AG09309 (cell line): ENCODE measurements at places on chromosomes 12 and 14.

GRCh38 chr14:81125536-81125935, 95.2 kb downstream of the GTF2A1 start:
- no peak for DNase-seq

- DNase-seq = no peak
These were observed 48.2 kb upstream of the PNMA1 start for GRCh38 chr14:73762375-73762822.

- DNase-seq = no peak
These were observed 33.2 kb downstream of the TSPAN19 start for GRCh38 chr12:85002778-85003296.

- DNase-seq = no peak
These were observed 174.6 kb downstream of the ESRRB start for GRCh38 chr14:76550534-76550933.

DNA sequence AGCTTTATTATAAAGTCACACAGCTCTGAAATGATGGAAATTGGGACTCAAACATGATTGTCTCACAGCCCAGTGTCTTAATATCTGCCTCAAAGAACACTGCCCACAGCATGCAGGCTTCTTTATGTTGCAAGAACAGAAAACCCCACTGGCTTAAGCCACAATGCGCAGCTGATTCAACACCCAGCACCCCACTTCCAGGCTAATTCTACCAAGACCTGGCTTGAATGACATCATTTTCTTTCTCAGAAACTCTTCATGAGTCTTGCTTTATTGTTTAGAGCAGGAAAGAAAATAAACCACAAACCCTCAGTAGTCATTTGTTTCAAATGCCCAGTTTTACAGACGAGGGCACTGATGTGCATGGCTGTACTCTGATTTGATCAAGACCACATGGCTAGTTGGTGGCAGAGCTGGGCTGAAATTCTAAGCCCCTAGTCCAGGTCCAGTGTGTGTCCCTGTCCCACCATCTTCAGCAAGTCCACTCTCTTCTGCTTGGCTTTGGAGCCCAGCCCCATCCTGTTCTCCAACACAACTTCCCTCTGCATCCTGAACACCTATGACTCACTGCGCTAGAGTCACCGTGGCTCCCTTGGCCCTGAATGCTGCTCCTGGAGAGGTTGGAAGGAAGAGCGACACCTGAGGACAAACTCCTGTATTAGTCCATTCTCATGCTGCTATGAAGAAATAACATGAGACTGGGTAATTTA, 50.3 kb upstream of the SRSF5 start:
- DNase-seq = peak; percentile 93

- DNase-seq = no peak
These were observed 880 bp upstream of the FLRT2 start for GRCh38 chr14:85528897-85529631.

DNA sequence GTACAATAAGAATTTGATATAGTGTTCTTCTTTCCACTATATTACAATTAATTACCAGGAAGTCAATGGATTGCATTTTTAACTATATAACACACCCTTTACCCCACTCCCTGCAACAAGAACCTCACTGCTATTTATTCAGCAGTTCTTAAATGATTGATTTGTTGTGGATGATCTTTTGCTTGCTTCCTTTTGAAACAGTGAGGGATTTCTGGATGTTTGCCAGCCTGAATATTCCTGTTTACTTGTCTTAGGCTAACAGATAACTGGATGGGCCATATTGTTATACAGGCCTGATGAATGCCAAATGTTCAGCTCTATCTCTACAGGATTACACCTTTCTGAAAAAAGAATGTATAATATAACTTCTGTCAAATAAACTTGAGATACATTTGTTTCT, 497.6 kb downstream of the APAF1 start:
- DNase-seq = no peak

GRCh38 chr14:79332504-79333197, 878.7 kb downstream of the DIO2 start:
- no peak for DNase-seq

DNA sequence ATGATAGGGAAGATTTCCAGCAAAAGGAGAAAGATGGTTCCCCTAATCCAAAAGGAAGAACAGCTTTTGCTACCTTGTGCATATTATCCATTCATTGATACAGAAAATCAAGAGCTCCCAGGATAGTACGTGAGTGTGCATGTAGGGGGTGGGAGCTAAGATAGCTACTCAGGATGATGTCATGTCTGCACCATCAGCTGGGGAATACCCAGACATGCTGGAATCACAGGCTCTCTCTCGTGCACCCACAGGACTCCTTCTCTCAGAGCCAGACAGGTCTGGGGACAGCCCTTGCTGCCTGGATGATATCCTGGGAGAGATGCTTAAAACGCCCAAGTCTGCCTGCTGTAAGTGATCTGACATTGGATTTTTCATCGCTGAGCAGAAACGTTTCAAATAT, 38.9 kb downstream of the FOXN3 start:
- no peak for DNase-seq

DNA sequence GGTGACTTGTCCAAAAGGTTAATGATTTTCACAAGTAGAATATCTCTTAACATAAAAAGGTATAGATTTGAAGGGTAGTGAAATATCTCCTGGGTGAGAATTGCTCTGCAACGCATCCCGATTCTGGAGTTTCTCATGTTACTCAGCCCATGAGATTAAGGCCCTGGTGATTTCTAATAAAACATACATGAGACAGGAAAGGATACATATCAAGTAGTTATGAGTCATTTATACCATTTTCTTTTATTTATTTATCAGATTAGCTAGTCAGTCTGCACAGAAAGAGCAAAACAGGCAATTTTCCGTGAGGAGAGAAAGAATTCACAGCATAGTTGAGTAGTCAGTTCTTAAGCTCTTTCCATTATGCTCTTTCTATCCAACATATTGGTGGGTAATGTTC, 535.6 kb upstream of the ATP2B1 start:
- no peak for DNase-seq

- no peak for DNase-seq
These were observed 17.0 kb downstream of the C12orf75 start for GRCh38 chr12:105347499-105347898.

DNA sequence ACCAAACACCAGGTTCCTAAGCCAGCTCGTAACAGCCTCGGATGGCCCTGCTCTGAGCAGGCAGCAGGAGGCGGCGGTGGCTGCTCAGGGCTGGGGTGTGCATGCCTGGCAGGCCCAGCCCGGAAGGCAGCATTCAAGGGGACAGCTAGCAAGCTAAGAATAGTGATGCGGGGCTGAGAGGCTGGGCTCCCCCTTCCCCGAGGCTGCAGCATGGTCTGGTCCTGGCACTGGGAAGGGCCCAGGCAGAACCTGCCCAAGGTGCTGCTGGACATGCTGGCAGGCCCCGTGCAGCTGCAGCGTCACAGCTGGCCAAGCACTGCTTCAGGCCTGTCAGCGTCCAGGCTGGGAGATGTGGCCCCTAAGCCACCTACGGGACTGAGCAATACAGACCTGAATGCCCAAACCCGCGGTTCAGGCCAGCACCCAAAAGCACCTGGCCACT, 26.4 kb upstream of the NUDT14 start:
- no peak for DNase-seq

DNA sequence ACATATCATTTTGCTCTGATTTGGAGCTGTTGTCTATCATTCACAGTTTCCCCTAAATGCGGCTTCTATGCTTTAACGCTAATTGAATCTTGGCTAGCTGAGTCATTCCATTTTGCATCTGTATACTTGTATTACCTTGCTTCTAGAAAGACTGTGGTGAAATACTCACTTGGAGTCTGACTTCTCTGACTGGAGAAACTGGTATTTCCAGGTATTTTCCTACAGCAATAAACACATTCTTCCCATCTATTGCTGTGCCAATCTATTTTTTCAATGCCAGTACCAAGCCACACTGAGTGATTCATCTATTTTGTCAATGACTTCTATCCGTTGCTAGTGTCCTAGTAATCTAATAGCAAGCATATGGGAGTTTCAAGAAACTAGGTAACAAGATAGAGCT, 76.0 kb upstream of the ST8SIA1 start:
- DNase-seq = no peak

DNA sequence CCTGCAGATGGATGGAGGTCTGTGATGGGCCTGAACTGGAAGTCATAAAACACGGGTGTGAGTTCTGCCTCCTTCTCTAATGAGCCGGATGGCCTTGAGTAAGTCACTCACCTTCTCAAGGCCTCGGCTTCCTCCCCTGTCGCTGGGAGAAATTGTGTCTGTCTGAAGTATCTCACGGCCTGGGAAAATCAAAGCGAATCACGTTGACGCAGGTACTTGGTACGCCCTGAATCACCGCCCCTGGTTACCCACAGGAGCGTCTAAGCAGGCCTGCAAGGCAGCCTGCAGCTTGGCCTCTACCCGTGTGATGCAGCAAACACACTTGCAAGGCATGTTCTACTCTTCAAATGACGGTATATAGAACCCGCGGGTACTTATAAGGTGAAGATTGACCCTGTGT, 28.1 kb upstream of the CD9 start:
- no peak for DNase-seq

DNA sequence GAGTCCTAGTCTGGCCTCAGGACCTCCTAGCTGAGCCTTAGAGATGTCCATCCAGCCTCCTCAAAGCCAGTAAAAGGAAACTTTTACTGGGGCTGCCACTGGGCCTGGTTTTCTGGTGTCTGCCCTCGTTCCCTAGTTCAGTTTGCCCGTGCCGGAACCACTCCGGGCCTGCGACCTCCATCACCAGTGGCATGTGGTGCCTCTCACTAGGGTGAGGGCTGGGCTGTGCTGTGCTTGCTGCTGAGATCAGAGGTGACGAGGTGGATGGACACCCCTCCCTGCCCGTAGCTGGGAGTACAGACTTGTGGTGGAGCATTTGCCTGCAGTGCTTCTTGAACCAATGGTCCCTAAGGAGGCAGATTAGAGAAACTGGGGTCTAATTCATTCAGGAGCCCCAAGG, 75.7 kb downstream of the B4GALNT3 start:
- no peak for DNase-seq

GRCh38 chr14:101058571-101058970, 155.0 kb upstream of the RTL1 start:
- DNase-seq = no peak

DNA sequence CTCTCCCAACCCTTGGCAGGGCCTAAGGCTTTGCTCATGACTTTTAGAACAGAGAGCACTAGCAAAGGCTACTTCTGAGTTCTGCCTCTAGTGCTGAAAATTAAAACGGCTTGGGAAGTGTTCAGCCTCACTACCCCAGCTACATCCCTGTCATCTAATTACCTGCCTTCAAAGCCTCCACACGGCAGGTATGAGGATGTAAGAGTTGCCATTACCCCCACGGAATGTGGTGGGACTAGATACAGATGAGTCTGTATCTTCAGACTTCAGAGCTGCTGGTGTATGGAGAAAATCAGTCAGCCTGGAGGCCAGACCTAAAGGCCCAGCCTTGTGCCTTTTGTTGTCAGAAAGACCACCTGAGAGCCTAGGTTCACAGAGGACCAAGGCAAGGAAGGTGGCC, 214.6 kb upstream of the NOS1 start:
- DNase-seq = no peak

DNA sequence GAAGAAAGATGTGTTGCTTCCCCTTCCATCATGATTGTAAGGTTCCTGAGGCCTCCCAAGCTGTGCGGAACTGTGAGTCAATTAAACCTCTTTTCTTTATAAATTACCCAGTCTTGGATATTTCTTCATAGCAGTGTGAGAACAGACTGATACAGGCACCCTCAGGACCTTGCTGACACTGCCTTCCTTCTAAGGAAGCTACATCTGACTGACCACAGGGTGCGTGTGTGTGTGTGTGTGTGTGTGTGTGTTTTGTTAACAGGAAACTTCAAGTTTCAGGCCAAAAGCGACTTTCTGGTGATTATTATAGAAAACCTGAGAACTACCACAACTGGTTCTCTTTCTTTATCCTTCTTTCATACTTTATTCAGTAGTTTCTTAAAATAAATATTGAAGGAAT, 149.0 kb downstream of the CAPZA3 start:
- DNase-seq = no peak

DNA sequence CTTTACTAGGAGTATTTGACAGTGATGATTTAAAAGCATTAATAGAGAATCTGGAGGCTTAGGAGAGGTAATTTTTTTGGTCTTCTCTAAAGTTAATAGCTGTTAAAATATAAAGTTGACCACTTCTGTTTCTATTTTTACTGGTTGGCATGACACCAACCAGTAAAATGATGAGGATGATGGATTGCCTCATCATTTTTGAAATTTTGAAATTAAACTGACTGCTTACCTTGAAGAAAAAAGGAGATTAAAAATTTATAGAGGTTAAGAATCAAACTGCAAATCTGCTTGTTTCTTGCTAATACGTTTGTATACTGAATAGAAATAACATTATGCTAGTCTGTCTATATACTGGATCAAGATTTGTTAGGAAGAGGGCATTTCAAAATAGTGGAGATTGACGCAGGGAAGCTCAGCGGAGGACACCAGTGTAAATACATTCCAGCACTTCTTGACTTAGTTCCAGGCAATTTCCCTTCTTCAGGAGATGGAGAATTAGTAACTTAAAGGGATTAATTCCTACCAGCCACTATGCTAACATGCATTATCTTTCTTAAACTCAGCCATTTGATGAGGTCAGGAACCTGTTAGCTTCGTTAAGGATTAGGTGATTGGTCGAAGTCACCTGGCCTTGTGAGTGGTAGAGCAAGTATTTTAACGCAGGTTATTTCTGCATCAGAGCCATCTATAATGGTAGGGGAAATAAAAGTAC, 3.6 kb downstream of the EID3 start:
- DNase-seq = no peak

DNA sequence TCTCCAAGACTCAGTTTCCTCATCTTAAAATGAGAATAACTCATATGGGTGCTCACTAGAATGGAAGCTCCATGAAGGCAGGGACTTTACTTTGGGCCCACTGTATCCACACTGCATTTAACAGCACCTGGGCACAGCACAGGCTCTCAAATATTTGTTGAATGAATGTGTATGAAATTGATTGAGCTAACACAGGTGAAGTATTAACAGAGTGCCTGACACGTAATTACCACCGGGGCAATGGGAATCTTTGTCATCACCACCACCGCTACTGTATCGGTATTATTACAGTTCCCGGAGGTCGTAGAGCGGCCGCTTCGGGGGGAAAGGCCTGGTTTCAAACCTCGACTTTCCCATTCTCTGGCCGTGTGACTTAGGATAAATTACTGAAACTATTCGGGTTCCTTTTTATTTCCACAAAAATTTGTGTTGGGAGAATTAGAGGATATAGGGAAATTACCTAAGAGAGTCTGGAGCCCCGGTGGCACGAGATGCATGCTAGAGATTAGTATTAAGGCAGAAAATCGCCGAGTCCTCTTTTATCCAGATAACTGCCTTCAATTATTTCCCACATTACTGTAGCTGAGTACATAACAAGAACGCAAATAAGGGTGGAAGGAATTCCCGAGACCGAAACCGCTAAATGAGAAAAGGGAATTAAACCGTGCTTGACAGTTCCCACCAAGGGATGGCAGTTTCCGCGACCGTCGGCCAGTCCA, 1.0 kb upstream of the RIC8B start:
- DNase-seq = no peak

GRCh38 chr14:88195676-88196075, 127.4 kb downstream of the KCNK10 start:
- no peak for DNase-seq

DNA sequence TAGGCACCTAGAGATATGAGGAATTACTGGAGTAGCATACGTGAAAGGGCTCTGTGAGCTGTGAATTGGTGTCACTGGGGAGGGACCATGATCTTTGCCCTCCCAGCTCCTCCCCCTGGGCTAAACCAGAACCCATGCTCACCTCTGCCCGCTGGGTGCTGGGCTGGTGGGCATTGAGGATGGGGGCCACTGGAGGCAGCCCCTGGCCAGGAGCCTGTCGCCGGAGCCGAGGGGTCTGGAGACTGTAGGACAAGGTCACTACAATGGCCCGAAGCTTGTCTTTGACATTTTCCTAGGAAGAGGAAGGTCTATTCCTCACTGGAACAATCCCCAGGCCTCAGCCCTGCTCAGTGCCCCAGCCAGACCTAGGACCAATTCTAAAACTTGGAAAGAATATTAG, 11.6 kb downstream of the ITGA7 start:
- no peak for DNase-seq
